ENCODE measurements at places on chromosomes 6 and 20.

- no peak for DNase-seq
Measured at GRCh38 chr6:14396826-14397517, 279.4 kb downstream of the CD83 start.

GRCh38 chr6:129989396-129989795 is 29.0 kb upstream of the L3MBTL3 start:
- no peak for DNase-seq

DNA sequence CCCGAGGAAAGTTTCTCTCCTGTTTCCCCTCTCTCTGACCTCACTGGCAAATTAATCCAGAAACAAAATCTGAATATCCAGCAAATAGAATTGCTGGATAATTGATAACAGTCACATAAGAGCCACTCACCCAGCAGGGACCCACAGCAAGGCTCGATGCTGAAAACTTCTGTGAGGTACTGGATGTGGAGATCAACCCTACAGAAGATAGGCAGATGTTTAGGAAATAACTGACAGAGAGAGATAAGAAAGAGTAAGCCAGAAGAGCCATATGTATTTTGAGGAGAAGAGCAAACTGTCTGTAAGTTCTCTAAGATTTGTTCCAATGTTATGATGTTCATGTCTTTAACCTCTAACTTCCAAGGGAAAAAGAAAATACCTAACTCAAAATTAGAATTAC is 59.7 kb downstream of the PKHD1 start:
- DNase-seq = no peak

DNA sequence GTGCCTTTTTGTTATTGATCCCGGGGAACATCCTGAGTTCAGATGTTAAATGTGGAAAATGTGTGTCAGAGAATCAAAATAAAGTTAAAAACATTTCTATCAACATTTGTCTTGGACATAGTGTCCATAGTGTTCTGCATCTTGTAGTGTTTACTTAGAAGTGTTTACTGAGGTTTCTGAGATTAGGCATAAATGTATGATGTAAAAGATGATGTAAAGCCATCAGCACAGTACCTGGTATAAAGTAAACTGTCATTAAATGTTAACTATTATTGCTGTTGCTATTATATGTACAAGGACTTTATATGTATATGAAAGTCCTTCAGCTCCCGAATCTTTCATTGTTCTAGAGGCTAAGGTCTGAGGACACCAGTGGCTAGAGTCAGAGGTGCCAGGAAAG is 28.2 kb upstream of the VEGFA start:
- no peak for DNase-seq

- no peak for DNase-seq
Measured at GRCh38 chr6:102679865-102680264, 1286.4 kb downstream of the GRIK2 start.

DNA sequence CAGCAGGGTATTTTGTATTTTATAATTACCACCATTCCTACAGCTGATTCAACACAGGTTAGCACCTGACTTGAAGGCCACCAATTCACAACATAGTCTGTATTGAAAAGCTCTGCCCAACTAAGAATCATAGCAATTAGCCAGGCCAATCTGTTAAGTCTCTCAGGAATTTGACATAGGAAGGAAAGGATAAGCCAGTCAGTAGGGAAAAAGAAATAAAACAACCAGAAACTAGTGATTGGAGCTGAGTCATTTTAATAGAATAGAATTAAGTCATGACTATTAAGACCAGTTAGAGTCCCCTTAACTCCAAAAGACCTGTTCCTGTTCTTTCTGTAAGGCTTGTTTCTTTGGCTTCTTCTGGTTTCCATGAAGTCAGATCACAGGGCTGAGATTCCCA is 8.1 kb downstream of the RANBP9 start:
- no peak for DNase-seq

- DNase-seq = no peak
Measured at GRCh38 chr6:88492824-88493223, 326.7 kb upstream of the CNR1 start.

- DNase-seq = no peak
Measured at GRCh38 chr20:10674684-10675449, 1.1 kb upstream of the JAG1 start.

GRCh38 chr6:82740072-82740471 is 325.6 kb downstream of the UBE3D start:
- DNase-seq = no peak

DNA sequence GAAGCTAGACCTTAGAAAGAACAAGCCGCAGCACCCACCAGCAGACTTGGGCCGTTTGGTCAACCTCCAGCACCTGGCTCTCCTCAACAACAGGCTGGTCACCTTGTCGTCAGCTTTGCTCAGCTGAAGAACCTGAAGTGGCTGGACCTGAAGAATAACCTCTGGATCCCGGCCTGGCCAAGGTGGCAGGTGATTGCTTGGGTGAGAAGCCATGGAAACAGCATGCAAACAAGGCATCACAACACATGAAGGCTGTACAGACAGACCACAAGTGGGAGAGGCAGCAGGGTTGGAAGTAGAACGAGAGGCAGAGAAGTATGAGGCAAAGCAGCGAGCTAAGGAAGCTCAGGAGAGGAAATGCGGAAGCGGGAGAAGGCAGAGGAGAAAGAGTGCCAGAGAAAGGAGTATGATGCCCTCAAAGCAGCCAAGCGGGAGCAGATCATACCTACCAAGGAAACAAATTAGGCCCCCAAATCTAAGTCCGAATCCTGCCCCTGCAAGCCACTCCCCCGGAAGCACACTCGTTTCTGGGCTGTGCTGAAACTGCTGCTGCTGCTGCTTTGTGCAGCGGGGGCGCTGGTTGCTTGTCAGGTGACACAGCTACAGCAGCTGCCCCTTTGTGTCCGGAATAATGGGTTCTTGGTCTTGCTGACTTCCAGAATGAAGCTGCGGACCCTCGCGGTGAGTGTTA is 121.6 kb upstream of the LGSN start:
- DNase-seq = no peak

DNA sequence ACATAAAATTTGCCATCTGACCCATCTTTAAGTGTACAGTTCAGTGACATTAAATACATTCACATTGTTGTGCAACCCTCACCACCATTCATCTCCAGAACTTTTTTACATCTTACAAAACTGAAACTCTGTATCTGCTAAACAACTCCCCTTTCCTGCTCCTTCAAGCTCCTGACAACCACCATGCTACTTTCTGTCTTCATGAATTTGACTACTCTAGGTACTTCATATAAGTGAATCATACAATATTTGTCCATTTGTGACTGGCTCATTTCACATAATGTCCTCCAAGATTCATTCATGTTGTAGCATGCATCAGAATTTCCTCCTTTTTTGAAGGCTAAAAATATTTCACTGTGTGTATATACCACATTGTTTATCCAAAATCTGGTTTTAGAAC is 86.9 kb upstream of the SMLR1 start:
- no peak for DNase-seq

DNA sequence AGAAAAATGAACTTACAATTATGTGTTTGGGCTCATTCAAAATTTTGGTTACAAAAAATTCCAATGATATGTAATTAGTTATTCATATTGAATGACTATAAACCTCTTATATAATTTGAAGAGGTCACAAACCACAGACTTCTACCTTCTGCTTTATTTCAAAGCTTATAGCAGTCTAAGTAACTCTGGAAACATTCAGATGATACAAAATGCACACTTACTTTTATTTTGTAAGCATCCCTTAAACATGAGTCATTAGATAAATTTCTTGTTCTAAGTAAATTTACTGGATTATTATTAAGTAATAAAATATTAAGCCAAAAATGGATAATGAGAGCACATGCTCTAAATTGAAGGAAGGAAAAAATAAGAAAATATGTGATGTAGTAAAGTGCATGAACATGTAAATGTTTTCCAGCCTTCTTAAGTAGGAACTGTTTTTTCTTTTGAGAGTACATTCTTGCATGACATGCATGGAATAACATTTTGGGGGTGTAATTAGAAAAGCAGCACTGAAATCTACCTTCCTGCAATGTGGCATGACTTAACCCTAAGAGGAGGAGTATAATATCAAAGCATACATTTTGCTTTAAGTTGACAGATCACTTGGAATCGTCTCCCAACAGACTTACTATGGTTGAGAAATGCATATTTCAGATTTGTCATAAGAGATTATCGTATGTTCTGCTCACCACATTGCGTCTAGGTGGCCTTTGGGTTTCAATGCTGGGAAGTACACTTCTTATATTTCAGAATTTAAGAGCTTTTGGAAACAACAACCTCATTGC is 372.7 kb upstream of the HSF2 start:
- no peak for DNase-seq

GRCh38 chr6:21099338-21100314 is 493.9 kb upstream of the SOX4 start:
- no peak for DNase-seq

DNA sequence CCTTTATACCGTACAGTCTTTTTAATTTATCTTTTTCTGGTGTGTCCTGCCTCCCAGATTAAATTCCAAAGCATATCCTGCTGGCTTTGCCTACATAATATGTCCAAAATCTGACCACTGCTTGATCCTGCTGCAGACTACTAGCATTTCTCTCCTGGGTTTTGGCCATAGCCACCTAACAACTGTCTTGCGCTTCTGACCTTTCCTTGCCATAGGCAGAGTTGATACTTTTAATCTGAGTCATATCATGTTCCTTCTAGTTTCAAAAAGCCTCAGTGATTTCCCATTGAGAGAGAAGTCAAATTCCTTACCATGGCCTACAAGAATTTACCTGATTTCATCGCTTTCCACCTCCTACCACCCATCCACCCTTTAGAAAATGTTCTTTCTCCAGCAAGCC is 104.8 kb downstream of the BCKDHB start:
- DNase-seq = no peak

DNA sequence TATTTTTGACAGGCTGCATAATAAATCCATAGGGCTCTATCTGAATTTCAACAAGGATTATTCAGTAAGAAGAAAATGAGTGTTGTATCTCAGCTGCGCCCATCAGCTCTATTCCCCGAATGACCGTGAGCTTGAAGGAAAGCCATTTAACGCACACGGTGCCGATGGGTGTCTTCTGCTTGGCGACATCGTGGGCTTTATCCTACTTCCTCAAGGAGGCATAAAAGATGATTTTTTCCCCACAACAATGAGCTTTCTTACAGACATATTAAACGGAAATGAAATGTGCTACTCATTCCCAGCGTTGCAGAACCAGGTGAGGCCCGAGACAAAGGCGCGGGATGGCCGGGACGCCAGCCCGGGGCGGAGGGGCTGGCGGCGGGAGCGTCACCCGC is 710 bp downstream of the DYNLT1 start:
- DNase-seq = no peak

DNA sequence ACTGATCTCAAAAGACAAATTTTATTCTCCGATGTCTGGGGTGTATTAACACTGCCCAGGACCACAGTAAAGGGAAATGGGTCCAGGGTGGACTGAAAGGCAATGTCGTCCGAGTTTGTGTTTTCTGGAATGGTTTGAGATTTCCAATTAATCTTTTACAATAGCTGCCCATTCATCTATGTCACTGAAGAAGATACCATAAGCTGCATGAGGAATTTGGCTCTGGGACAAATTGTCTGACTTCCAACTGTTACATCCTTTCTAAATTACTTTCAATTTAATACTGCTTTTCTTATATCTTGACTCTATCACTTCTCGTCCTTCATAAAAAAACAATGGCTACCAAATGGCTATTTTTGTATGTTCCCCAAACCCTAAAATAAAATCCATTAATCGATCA is 130.7 kb upstream of the KCNK16 start:
- DNase-seq = no peak

DNA sequence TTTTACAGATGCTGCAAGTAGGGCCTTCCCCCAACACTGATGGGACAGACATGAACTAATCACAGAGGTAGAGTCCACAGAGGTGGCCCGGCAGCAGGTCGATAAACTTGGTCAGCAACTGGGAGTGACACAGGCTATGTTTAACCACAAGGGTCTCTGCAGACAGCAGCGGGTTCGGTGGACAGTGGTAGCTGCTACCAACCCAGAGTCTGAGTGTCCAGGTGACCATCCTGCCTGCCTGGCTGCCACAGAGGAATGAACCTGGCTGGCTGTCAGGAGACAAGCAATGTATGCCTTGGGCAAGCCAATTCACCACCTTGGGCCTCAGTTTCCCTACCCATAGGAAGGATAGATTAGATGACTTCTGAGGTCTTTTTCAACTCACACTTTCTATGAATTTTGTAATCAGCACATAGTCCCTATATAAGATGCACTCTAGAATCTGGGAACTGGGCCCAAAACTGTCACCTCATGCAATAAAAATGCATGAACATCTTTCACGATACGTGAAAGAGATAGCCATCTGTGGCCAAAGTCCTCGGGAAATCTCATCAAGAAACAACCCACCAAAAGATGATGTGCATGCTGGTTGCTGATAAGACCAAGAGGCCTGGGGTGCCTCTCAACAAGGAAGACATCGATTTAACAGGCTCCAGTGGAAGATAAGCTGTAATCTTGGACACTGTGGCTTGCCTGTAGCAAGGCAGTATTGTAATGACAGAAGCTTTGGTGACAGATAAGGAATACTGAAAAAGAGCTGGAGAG is 30.5 kb downstream of the MDGA1 start:
- DNase-seq = no peak

- DNase-seq = no peak
Measured at GRCh38 chr20:25397821-25398220, 7.2 kb upstream of the ABHD12 start.

DNA sequence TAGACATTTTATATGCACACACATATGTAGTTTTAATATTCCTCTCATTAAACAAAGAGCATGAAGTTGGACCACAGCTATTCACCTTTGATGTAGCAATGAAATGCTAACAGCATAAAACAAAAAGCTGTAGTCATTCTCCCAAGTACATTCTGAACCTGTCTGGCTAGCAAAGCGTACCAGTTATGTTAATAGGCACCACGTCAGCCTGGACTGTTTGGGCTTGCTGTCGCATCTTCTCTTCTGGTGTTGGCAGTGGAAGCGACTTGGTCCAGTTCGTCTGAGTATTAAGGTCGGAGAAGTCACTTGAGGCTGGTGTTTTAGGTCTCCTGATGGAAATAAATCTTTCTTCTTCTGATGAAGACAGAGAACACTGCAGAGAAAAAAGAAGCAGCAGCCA is 42.8 kb downstream of the HEBP2 start:
- no peak for DNase-seq

GRCh38 chr6:44843734-44844133 is 456.2 kb downstream of the CDC5L start:
- DNase-seq = no peak

- DNase-seq = no peak
Measured at GRCh38 chr20:8756410-8756809, 312.5 kb upstream of the PLCB4 start.

DNA sequence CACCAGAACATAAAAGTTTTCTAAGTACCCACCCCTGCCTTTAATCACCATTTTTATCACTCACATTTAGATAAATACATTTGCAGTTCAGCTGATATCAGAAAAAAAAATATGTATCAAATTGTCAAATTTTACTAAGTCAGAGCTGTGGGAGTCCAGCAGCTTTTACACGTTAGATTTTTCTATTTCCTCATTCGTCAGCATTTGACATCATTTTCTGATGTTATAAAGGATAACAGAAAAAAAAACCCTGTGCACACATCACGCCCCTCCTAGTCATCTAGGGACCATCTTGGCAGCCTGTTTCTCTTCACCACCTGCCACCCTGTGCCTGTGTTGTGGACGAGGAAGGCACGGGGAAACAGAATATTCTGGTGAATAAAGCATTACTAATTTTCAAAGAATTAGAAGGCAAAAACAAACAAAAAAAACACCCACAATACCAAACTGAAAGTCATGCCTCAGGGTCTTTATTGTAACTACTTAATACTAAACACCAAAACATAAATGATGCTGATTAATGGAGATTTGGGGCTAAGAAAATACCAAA is 12.4 kb downstream of the B4GALT5 start:
- no peak for DNase-seq

- DNase-seq = no peak
Measured at GRCh38 chr6:38163186-38164130, 343.9 kb downstream of the ZFAND3 start.
